Esophagus muscularis mucosa (tissue), 4 donors: ENCODE measurements at places on chromosomes 13 and 19. TPM values are rescaled to one million over a fixed set of nuclear protein-coding genes. Genes with fewer than 3 reads are reported as not detected.

DNA sequence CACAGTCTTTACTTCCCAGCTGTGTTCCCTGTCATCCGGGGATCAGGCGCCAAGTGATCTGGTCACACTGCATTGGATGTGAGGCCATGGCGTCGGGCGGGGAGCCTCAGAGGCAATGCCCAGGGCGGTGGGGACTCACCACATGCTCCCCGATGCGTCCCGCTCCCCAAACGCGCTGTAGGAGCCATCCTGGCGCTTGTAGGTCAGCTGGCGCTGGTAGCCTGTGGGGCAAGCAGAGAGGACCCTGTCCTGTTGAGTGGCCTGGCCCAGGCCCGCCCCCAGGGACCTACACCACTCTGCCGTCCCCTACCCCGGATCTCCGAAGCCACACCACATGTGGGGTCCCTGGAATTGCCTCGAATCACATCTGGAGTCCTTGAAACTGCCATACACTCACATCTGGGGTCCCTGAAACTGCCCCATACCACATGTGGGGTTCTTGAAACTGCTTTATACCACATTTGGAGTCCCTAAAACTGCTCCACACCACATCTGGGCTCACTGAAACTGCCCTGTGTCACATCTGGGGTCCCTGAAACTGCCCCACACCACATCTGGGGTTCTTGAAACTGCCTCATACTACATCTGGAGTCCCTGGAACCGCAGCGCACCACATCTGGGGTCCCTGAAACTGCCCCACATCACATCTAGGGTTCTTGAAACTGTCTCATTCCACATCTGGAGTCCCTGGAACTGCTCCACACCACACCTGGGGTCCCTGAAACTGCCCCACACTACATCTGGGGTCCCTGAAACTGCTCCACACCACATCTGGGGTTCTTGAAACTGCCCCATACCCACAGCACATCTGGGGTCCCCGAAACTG is 33.2 kb downstream of the F2RL3 start:
- DNase-seq: no peak

DNA sequence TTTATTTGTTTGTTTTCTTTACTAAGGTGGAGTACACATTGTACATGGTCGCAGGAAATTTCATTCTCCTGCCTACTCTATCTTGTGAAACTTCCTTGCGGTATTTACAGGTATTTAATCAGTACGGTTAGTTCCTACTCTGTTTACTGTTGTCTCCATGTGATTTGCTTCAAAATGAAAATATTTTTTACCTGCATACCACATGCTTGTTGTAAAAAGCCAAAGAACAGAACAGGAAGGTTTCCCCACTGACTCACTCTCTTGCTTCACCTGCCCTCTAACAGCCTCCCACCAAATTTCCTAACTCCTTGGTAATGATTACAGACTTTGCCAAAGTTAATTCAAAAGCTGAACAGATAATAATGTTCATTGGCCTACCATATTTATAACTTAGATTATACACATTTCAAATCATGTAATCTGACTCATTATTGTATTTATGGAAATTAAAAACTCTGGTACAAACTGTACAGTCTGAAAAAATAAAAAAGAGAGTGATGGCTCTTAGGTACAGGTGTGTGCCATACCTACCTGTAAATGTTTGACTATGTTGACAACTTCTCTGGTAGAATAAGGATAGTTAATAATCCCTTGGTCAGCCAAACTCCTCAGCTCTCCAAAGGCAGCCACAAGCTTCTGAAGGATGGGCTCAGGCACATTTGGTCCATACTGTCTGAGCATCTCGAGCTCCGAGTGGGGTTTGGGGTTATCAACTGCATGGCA is 239.9 kb downstream of the VWA8 start:
- DNase-seq: no peak

The CYP4F2 gene
- not detected for total RNA-seq

The LRRC25 gene
- 20.4 TPM for total RNA-seq
